ENCODE measurements at places on chromosomes 16 and 17. TPM values are rescaled to one million over a fixed set of nuclear protein-coding genes. Genes with fewer than 3 reads are reported as not detected.

DNA sequence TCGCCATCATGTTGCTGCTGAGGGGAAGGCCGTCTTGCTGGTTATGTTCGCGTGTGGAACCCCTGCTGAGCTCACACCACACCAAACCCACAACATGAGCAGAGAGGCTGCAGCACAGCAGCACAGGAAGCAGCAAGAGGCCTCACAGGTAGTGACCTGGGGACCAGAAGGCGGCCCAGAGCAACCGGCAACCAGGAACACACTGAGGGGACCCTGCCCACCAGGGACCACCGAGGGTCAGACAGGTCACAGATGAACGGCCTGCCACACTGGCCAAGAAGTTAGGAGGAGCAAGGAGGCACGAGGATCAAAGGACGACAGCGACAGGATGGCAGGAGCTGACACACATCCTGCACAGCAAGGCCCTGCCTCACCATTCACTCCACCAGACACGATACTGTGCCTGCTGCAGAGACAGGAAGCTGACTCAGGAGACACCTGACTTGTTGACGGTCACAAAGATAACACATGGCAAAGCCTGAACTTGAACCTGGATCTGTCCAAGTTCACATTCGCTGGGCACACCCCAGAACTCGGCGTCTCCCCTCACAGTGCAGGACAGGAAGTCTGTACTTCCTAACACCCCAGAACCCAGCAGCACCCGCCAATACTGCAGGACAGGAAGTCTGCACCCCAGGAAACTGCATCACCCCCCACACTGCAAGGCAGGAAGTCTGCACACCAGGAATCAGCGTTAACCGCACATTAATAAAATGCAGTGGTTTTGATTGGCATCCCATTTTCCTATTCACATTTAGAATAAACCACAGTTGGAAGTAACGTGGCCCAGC, 98.5 kb downstream of the ZNF778 start:
- no peak for DNase-seq
- H3K4me1 ChIP-seq, result no peaks in the 10 kb centered on the region
- H3K4me3 ChIP-seq, result no peak overlapping the region
- peaks cover 10% of the 10 kb centered on the region for H3K36me3 ChIP-seq

DNA sequence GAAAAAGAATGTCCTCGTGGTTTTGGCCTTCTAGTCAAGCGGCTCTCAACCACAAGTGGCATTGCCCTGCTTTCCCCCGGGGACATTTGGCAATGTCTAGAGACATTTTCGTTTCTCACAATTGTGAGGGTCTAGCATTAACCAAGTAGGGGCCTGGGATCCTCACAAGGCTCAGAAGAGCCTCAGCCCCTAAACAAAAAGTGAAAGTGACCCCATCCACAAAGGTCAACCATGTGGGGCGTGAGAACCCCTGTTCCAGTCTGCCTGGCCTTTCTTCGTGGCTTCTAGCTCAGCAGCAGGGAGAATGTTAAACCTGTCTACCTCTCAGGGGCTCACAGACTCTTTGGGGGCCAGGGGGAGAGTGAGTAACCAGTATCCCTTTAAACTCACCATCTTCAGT, 4.8 kb upstream of the RPL38 start:
- H3K4me3 ChIP-seq, result no peak overlapping the region
- DNase-seq, result no peak
- no peaks in the 10 kb centered on the region for H3K4me1 ChIP-seq
- H3K27me3 ChIP-seq, result peaks cover 4% of the 10 kb centered on the region
- H3K36me3 ChIP-seq, result no peaks in the 10 kb centered on the region

The TANC2 gene
- total RNA-seq, result 77.9 TPM

The KDM8 gene
- total RNA-seq, result 4.6 TPM

The QPRT gene
- total RNA-seq, result 22.0 TPM

DNA sequence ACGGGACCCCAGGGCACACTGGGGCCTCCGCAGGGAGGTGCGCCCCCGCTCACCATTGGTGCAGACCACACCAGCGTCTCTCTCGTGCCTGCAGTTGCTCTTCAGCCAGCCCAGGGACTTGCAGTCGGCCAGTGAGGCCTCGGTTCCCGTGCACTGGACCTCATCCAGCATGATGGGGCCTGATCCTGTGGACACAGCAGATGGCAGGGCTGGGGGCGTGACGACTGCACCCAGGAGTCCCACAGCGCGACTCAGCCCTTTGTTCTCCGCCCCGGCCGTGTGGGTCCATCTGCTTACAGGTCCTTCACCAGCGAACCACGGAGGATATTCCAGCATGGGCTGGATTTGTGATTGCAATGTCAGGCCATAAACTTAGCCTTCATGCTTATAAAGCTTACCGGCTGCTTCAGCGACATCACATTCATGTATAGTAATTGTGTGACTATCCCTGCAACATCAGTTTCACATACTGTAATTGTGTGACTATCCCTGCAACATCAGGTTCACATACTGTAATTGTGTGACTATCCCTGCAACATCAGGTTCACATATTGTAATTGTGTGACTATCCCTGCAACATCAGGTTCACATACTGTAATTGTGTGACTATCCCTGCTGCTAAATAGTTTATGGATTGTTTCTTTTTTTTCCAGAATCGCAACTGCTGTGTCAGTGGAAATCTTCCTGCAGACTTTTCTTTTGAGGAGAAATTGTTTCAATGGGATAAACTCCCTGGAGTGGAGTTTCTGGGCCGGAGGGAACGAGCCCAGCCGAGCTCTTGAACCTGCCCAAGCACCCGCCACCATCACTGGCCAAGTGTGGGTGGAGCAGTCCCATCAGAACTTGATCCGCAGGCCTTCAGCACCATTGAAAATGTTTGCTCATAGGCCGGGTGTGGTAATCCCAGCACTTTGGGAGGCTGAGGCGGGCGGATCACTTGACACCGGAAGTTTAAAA, 4.8 kb downstream of the LGALS3BP start:
- DNase-seq, result peak; percentile 90
- H3K36me3 ChIP-seq, result no peaks in the 10 kb centered on the region
- H3K4me3 ChIP-seq, result no peak overlapping the region
- H3K27ac ChIP-seq, result no peak overlapping the region

The ENPP7 gene
- total RNA-seq, result 0.31 TPM

DNA sequence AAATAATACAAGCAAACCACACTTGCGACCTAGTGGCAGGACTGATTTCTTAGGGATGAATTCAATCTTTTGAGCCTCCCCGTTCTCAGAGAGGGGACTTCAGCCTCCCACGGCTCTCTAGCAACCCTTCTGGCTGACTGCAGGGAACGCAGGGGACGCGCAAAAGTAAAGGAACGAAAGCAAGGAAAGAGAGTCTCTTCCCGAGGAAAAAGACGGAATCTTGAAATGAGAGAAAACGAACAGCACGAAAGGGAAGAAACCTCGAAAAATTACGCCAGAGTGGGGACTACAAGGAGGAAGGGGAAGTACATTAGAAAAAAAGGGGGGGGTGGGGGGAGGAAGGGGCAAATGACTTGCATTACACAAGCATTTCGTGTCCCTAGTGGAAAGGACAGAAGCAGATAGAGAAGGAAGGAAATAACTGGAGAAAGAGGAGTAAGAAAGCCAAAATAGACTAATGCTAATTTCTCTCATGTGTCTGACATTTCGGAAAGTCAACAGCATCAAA, 1.2 kb downstream of the GRB2 start:
- DNase-seq, result peak; percentile 88
- no peaks in the 10 kb centered on the region for H3K36me3 ChIP-seq
- H3K4me3 ChIP-seq, result peak overlapping the region; percentile 99

The PRSS27 gene
- 1.1 TPM for total RNA-seq

GRCh38 chr16:29644973-29645693, 17.9 kb upstream of the SPN start:
- peak overlapping the region; percentile 50 for H3K27ac ChIP-seq
- no peak overlapping the region for H3K4me3 ChIP-seq
- no peak for DNase-seq
- no peaks in the 10 kb centered on the region for H3K4me1 ChIP-seq
